SJCRH30 (cell line): ENCODE measurements at places on chromosomes 2 and 18. TPM values are rescaled to one million over a fixed set of nuclear protein-coding genes. Genes with fewer than 3 reads are reported as not detected.

NPPC gene
- total RNA-seq = 6.7 and 8.5 TPM in 2 replicates

- no peak overlapping the region for H3K4me3 ChIP-seq
- H3K4me1 ChIP-seq = no peaks in the 10 kb centered on the region
- no peak overlapping the region for H3K27ac ChIP-seq
- DNase-seq = no peak
Observed at GRCh38 chr18:21359746-21360145, 117.7 kb downstream of the GREB1L start.

PAX8 gene
- 0.99 and 1.3 TPM in 2 replicates for total RNA-seq

GRCh38 chr2:134570676-134571075, 148.1 kb downstream of the TMEM163 start:
- no peak overlapping the region for H3K27ac ChIP-seq
- H3K4me1 ChIP-seq = no peaks in the 10 kb centered on the region
- no peak overlapping the region for H3K4me3 ChIP-seq
- no peak for DNase-seq
- peaks cover 5% of the 10 kb centered on the region; the same call in 1 of the 2 replicates for H3K27me3 ChIP-seq
- H3K36me3 ChIP-seq = no peaks in the 10 kb centered on the region

RND3 gene
- total RNA-seq = 31.7 and 43.4 TPM in 2 replicates

TFCP2L1 gene
- total RNA-seq = 0.05 and 0.08 TPM in 2 replicates

REG1B gene
- not detected in 2 replicates for total RNA-seq

UNC80 gene
- 6.0 and 7.2 TPM in 2 replicates for total RNA-seq

DNA sequence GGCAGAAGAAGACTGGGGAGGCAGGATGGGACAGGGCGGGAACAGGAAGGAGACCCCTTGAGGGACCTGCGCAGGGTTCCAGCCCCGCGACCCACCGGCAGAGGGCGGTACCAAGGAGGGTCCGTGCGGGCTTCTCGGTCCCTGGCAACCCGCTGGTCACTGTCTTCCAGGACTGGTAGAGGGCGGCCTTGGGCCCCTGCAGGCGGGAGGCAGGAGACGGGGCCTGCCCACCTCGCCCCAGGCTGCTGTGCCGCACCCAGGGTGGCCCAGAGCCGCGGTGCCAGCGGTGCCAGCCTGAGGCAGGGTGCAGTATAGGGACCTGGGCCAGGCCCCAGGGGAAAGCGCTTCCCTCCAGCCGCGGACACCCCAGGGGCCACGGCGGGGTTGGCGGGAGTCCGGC, 34.5 kb downstream of the NEURL3 start:
- no peak for DNase-seq
- no peaks in the 10 kb centered on the region for H3K36me3 ChIP-seq
- H3K27ac ChIP-seq = no peak overlapping the region
- no peaks in the 10 kb centered on the region for H3K4me1 ChIP-seq

DNA sequence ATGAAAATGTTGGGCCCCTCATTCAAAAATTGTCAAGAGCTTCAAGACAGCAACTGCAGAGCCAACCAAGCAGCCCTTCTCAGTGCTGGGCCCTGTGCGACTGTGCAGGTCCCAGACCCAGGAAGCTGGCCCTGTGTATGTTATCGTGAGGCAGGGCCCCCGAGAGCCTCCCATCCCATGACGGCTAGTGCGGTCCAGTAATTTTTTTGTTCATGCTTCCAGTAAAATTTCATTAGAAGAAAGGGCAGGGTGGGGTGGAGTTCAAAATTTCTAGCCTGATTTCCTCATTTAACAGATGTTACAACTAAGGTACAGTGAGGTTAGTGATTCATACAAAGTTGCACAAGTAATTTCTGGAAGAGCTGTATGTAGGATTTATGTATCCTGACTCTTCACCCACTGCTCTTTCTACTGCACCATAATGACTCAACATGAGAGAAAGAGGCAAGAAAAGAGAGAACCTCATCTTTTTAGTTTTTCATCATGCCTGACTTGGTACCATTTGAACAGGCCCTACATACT, 105.5 kb downstream of the ZEB2 start:
- H3K4me1 ChIP-seq = no peaks in the 10 kb centered on the region
- H3K36me3 ChIP-seq = peaks cover 49% of the 10 kb centered on the region
- H3K4me3 ChIP-seq = no peak overlapping the region
- DNase-seq = no peak

GRCh38 chr2:119295688-119296375, 70.8 kb downstream of the C2orf76 start:
- H3K4me1 ChIP-seq = no peaks in the 10 kb centered on the region
- no peaks in the 10 kb centered on the region for H3K36me3 ChIP-seq

DNA sequence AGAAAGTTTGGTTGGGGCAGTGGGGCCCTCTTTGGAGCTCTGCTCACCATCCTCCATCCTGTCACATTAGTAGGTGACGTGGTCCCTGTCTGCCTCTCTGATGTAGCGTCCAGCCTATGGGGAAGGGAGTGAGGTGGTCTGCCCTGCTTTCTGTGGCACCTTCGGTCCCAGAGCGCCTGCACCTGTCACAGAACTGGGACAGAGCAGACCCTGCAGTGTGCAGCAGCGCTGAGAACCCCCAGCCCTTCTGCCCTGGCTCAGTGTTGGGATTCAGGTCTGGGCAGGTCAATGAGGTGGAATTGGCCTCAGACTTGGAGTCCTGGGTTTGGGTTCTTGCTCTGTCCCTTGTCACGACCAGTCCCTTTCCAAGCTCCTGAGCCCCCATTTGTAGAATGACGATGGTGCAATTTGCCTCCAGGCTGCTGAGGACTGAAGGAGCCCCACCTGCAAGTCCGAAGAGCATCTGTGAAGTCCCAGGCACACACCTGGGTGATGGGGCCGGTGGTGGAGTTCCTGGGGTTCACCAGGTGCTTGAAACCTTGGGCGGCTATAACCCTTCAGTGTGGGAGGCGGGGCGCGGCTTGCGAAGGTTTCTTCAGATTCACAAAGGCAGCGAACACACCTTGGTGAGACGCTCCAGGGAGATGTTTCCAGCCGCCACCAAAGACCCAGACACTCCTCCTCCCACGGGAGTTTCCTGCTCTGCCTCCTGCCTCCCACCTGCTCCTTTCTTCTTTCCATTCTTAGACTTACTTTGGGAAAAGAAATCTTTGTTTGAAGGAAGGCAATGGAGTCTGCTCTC, 265.4 kb upstream of the HDAC4 start:
- DNase-seq = no peak
- H3K36me3 ChIP-seq = no peaks in the 10 kb centered on the region
- H3K4me1 ChIP-seq = no peaks in the 10 kb centered on the region
- peaks cover 23% of the 10 kb centered on the region for H3K27me3 ChIP-seq

- no peak overlapping the region for H3K4me3 ChIP-seq
- H3K27me3 ChIP-seq = no peaks in the 10 kb centered on the region
- no peaks in the 10 kb centered on the region for H3K4me1 ChIP-seq
- no peaks in the 10 kb centered on the region for H3K36me3 ChIP-seq
- no peak for DNase-seq
Observed at GRCh38 chr18:45063246-45064038, 382.8 kb downstream of the SETBP1 start.

- H3K27ac ChIP-seq = no peak overlapping the region
- no peaks in the 10 kb centered on the region; the same call in 1 of the 2 replicates for H3K36me3 ChIP-seq
- H3K27me3 ChIP-seq = no peaks in the 10 kb centered on the region
- DNase-seq = no peak
- H3K4me3 ChIP-seq = no peak overlapping the region
- peaks cover 6% of the 10 kb centered on the region for H3K4me1 ChIP-seq
Observed at GRCh38 chr2:33377048-33377447, 99.4 kb upstream of the RASGRP3 start.

DNA sequence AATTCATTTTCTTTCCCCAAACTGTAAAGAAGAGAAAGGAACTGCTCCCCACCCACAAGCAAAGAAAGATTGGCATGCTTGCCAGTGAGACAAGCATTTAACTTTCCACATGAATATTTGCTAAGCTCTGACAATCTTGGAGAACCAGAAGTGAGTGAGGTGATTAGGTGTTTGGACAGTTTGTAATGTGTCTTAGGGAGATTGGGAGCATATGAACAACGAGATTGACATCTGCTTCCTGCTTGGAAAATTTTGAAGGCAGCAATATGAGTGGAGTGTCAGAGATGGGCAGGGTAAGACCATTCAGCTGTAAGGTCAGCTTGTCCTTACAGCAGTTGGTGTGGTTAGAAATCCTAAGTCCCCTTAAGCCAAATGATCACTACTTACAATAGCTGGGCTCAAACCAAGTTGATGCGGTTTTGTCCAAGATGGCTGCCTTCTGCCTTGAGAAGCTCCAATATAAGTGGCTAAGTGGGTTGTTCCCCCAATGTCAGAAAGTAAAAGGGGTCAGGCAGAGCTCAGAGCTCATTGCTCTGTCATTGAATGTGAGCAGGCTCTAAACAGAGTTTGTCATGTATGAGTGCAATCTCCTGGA, 36.0 kb upstream of the GALNT5 start:
- H3K27me3 ChIP-seq = no peaks in the 10 kb centered on the region
- H3K4me1 ChIP-seq = no peaks in the 10 kb centered on the region
- no peak for DNase-seq
- no peak overlapping the region for H3K27ac ChIP-seq
- H3K36me3 ChIP-seq = no peaks in the 10 kb centered on the region

DNA sequence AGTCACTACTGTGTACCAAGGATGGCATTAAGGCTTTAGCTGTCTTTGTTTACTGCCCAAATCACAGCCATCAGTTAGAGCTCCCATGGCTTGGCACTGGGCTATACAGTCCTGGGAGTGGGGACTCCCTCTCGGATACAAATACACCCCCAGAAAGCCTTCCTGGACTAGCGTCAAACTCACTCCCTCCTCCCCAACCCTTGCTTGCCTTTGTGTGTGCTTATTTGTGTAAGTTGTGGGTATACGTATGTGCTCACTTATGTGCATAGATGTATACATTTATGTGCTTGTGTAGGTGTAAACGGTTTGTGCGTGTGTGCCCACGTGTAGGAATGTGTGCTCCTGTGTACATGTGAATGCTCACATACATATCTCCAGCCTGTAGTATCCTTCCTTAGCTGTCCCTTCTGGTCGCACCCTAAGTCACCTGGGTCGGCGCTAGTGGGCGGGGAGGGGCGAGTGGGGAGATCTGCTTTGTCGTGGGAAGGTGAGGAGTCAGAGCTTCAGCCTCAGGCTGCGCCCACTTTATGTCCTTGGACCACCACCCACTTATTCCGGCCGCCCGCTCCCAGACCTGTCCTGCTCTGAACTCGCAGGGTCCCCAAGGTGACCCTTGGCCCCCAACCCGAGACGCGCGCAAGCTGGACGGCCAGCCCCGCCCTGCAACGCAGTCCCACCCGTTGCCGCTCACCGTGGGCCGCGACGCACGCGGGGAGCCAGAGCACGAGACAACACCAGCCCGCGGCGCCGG, 461 bp downstream of the PRADC1 start:
- peak; percentile 54 for DNase-seq
- peak overlapping the region; percentile 89 for H3K4me3 ChIP-seq
- H3K4me1 ChIP-seq = peaks cover 6% of the 10 kb centered on the region; the same call in 1 of the 2 replicates
- H3K27me3 ChIP-seq = no peaks in the 10 kb centered on the region
- peaks cover 16% of the 10 kb centered on the region; the same call in 1 of the 2 replicates for H3K36me3 ChIP-seq

DNA sequence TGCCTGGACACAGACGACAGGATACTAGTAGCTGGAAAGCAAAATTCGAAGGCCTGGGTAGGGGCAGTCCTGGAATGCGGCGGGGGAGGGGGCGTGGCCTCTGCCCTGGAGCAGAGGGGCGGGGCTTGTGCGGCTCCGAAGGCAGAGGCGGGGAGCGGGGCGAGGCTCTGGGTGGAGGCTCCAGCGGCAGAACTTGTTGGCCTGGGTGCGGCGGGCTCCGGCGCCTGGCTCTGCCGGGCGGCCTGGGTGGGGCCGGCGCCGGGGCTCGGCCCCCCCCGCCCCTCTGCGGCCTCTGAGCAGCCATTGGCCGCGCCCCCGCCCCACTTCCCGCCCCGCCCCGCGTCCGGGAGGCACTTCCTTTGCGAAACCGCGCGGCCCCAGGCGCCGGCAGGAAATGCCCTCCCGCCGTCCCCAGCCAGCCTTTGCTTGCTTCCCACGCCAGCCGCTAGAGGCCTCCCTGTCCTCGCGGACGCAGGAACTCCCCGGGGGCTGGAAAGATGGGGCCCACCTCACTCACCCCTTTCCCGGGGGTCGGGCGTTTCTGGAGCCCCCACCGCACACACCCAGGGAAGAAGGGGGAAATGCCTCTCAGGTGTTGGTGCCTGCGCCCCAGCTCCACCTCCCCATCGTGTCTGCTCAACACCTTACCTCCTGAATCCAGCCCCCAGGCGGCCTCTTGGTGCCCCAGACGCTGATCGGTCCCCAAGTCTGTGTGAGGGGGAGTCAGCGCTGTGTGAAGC, 6.7 kb downstream of the CTDSP1 start:
- no peaks in the 10 kb centered on the region for H3K27me3 ChIP-seq
- H3K27ac ChIP-seq = peak overlapping the region; percentile 46
- peak overlapping the region; percentile 60 for H3K4me3 ChIP-seq
- peaks cover 11% of the 10 kb centered on the region; the same call in 1 of the 2 replicates for H3K36me3 ChIP-seq

NOSTRIN gene
- total RNA-seq = 0.28 and 0.40 TPM in 2 replicates

DNA sequence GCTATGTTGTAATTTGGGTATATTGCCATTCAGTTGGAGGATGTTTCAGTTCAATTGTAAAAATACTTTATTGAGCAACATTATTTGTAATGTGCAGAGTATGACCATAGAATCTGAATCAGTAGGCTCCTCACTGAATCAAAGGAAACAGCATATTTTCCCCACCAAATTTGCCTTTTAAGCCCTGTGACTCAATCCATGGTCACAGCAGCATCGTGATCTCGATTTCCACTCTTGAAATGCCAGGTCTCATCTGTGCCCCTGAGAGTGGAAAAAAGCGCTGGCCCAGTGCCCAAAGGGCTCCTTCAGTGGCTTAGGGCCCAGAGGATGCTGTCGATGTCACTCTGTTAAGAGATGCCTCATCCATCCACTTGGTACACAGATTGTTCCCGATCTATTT, 57.5 kb downstream of the FHOD3 start:
- no peak overlapping the region for H3K27ac ChIP-seq
- H3K27me3 ChIP-seq = no peaks in the 10 kb centered on the region
- no peak overlapping the region for H3K4me3 ChIP-seq
- DNase-seq = no peak

MSTN gene
- 93.4 and 102 TPM in 2 replicates for total RNA-seq

GEN1 gene
- 46.8 and 63.1 TPM in 2 replicates for total RNA-seq

ADCYAP1 gene
- total RNA-seq = 0.03 and 0.16 TPM in 2 replicates

OTX1 gene
- total RNA-seq = 4.1 and 4.3 TPM in 2 replicates

DNA sequence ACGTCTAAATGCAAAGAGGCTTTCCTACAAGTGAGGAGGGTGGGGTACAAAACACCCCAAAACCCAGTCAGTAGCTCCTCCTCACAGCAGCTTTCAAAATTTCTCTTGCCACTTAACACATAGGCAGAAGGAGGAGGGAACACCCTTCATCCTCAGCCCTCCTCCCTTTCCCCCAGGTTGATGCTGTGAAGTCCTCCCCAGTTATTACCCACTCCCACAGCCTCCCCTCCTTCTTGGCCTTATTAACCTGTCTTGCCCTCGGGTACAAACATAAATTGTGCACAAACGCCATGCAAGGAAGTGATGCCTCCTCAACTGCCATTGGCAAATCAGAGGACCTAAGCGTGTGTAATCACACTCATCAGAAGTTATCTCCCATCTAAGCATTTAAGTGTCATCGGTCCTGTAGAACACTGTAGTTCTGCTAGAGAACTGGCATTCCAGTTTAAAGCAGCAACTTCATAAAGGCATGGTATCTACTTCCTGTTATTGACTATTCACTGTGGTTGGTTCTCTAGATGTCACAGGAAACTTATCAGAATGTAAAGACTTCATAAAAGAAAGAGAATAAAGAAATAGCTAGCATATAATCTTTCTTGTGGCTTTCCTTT, at the start of gene DSC1:
TSS of gene DSC1 (minus strand) at position 32 of the 611 bp plus-strand sequence. CDS start 262 bp downstream, outside the sequence.
- no peak within 1 kb of the TSS for H3K4me3 ChIP-seq
- DNase-seq = no peak
- H3K4me1 ChIP-seq = no peaks in the 10 kb centered on the region
- H3K27ac ChIP-seq = no peak within 1 kb of the TSS
- no peaks in the 10 kb centered on the region for H3K27me3 ChIP-seq
